ENCODE measurements at places on chromosomes 4 and X.

GRCh38 chrX:124033821-124034220 lies 72.3 kb downstream of the STAG2 start:
- DNase-seq = no peak

- no peak for DNase-seq
These were observed 165.4 kb upstream of the C1QTNF7 start for GRCh38 chr4:15262396-15262795.

- DNase-seq = no peak
These were observed 132.1 kb upstream of the SLC4A4 start for GRCh38 chr4:71206763-71207162.

DNA sequence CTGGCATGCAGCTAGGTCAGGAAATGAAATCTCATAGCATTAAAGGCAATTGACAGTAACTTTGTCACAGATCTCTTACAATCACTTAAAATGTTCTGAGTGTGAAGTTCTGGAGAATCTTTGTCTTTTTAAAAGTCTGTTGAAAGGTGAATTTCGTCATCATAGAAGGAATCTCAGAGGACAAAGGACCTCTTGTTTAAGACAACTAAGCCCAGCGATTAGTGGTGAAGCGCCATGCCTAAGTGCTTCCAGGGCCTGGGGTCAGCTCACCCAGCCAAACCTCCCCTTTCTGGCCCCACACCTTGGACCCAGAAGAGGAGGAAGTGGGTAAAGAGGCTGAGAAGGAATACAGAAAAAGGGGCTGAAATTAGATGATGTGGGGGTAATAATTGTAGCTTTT lies 8.5 kb downstream of the FRMD7 start:
- DNase-seq = no peak

DNA sequence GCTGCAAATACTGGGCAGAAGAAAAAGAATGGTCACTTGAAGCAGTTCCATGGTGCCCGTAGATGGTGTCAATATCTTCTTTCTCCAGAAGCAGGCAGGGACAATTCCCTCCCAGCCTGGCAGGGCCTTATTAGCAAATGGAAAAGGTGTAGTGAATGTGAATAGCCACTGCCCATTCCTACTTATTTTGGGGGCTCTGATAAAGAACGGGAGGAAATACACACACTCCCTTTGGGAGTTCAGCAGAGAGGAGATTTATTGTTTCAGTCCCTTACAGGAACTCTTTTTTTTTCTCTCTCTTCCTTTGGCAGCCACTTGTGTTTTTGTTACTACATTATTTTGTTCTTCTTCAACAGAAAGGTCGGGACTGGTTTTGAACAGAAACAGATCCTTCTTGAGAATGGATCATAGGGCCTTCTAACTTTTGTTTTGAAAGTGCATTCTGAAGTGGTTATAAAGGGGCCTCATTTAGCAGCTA lies at the start of gene EMCN:
Gene EMCN (minus strand): TSS at position 159 of the 478 bp plus-strand sequence. CDS start 108 bp downstream, at position 51.
- no peak for DNase-seq

DNA sequence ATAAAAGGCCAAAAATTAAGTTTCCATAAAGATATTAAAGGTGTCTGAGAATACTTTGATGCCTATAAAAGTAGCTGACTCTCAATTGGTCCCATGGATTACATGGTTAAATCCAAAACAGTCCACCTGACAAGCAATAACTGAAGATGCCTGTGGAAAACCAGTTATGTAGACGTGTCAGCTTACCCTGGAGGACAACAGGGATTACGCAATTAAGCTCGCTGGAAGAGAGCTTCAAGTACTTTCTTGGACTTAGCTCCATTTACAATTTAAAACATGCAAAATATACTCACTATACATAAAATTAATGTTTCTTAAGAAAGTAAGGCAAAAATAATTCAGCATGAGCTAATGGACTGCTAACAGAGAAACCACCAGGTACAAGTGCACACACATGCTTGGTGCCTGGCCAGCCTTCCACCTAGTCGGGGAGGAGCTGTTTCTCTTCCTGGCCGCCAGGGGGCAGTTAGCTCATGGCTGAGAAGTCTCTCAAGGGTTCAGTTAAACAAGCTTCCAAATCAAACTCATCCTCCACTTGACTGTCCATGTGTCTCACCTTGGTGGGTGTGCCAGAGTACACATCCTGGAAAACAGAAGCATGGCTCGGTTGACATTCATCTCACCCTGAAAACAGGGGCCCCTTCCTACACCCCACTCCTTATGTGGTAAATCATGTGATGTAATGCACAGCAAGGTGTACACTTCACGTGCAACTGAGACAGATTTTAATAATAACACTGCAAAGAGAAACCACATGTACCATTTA lies 9.2 kb upstream of the FAM53A start:
- no peak for DNase-seq

DNA sequence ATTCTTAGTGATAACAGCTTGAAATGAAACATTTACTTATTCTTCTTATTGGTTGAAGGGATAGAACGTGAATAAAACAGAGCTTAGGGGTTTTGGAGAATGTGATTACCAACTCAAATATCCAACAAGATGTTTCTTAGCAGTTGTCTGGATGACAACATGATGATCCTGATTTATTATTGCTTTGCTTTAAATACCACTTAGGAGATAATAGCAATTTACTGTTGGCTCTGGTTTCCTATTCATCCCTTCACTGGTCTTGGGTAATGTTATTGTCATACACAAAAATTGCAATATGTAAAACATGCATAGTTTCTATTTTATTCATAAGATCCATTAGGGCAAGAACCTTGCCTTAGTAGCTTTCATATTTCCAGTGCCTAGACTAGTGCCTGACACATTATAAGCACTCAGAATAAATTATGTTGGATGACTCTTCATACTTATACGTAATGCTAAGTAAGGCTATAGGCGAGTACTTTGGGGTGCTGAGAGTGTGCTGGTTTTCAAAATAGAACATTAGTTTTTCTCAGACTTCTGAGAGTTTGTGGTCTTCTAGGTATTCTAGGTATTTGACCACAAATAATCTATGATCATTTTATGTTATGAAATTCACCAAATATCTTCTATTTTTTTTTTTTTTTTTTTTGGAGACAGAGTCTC lies 58.6 kb upstream of the PGRMC2 start:
- DNase-seq = no peak

DNA sequence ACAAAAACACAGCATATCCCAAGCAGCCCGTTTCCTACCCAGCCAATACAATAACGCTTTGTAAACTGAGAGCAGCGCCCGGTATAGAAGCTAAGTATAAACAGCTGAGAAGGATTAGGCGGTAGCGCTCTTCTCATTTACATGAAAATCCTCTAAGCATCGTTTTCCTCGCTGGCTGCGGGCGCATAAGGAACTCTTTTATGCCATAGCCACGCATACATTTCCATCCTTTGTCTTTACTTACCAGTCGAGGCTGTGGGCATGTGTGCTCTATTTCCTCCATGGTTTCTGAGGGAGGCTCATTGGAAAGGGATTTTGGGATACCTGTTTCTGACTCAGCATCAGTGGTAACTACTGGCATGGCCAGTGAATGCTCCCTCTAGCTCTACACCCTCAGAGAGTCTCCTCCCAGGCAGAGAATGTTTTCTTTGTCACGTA lies 383 bp downstream of the PCYT1B start:
- DNase-seq = no peak

DNA sequence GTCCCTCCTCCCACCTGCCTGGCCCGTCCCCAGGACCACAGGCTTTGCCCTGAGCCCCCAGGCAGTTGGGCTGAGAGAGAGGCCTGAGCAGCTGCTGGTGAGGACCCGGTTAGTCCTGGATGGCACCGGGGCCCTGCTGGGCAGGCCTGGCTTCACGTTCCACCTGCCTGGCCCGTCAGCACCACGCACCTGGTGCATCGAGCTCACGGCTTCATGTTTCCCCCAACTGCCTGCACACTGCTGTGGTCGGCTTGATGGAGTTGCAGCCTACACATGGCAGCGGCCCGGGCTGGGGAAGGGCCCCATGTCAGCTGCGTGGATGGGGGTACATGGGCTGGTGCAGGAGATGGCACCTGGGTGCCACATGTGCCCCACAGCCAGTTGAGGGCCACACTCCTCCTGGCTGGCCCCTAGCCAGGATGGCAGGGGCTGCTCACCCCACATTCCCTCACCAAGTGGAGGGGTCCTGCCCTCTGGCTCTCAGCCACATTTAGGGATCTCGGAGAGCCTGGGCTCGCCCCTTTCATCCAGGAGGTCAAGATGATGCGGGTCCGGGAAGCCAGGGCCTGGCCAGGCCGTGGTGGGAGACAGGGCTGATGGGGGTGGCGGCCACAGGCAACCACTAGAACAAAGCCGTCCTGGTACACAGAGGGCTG lies 28.5 kb downstream of the NKX1-1 start:
- DNase-seq = no peak

DNA sequence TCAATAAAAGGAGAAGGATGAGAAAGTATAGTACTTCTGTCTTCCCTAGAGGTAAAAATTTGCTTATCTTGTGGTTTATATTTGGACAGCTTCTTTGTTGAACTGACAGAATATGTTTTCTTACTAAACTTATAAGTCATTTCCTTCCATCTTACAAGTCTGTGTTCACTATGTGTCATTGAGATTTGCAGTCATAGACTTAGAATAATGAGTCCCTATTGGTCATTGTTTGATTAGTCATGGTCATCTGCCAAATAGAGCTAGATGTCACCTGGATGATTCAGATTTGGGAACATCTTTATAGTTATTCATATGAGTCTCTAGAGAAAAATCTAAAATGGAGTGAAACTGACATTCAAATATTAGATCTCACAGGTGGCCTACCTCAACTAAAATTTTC lies 51.5 kb downstream of the SPATA18 start:
- DNase-seq = no peak

DNA sequence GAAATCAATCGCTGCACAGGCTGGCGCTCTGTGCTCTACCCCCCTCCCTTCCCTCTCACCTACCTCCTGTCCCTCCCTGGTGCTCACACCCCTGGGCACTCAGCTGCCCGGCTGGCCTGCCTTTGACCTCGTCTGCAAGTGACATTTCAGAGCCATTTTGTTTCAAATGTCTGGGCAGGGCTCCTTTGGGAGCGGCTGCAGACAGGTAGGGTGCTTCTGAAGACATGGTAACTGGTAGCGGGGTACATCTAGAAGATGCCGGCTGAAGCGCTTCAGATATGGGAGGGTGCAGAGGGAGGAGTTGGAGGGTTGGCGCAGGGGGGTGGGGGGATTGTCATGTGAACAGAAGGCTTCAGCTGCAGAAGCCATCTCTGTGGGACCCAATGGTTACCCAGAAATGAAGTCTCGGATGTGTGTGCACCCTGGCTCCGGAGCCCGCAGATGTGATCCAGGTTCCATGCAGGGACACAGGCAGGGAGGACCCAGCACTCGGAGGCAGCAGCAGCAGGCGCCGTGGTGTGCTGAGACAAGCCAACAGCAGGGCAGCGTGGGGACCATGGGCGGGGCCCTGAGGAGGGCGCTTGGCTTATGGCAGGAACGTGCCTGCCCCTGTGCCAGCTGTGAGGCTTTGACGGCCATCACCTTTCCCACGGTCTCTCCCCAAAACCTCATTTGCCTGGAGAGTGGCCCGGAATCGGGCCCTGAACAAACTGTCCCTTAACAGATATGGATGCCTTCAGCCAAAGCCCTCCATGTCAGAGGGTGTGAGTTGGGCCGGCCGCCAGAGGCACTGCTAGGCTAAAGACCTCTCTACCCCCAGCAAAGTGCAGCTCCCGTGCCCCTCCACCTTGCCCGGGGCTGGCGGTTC lies 7.6 kb upstream of the DUSP9 start:
- DNase-seq = no peak

DNA sequence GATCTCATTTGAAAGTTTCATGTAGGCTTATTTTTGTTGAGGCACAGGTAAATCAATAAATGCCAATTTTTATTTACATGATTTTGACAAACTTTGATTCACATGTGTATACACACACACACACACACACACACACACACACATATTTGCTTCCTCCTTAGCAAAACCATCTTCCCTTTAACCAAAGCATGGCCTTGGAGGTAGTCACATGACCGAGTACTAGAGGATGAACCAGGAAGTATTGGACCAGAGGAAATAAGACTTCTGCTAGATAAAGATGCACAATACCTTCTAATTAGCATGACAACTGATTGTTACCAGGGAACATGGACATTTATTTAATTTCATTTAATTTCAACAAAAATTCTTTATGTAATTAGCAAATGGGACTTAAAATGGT lies 23.4 kb upstream of the CFAP299 start:
- no peak for DNase-seq

DNA sequence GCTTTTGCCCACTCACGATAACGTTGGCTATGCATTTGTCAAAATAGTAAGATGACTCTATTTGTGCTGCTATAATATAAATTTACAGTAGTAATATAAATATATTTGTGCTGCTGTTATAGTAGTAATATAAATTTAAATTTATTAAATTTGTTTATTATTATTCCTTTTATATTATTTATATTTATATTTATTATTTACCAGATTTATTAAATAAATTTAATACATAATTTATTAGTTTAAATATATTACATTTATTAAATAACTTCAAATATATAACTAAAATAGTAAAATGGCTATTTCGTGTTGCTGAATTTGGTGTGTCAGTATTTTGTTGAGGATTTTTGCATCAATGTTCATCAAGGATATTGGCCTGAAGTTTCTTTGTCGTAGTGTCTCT lies 246.5 kb upstream of the FGF16 start:
- no peak for DNase-seq

DNA sequence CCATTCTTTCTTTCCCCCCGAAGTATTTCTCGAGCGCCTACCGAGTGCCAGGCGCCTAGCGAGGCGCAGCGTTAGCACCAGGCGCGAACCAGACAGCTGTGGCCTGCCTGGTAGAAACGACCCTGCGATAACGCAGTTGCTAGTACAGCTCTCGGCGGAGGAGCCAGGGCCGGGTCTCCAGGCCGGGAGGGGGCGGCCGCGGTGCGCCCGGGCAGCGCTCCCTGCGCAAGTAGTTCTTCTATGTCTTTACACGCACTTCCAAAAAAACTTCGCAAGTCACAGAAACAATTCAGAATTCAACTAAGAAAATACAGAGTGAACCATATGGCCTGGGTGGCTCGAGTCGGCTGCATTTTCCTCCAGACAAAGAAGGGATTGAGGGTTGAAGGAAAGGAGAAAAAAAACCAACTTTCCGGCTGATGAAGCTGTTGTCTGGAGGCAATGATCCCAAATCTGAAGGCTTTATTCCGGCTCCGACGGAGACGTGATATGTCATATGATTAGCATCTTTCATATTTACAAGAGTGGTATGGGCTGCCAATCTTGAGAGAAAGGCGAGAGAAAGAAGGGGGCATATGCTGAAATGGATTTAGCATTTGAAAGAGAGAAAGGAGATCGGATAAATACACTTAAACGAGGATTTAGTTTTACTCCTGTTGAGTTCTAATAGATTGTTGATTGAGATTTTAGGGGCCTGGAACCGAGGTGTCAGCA lies 7.2 kb upstream of the NEUROG2 start:
- no peak for DNase-seq
